ENCODE measurements at places on chromosomes 4 and X.

- DNase-seq = no peak
These were observed 22.8 kb downstream of the VSIG4 start for GRCh38 chrX:66016905-66017658.

DNA sequence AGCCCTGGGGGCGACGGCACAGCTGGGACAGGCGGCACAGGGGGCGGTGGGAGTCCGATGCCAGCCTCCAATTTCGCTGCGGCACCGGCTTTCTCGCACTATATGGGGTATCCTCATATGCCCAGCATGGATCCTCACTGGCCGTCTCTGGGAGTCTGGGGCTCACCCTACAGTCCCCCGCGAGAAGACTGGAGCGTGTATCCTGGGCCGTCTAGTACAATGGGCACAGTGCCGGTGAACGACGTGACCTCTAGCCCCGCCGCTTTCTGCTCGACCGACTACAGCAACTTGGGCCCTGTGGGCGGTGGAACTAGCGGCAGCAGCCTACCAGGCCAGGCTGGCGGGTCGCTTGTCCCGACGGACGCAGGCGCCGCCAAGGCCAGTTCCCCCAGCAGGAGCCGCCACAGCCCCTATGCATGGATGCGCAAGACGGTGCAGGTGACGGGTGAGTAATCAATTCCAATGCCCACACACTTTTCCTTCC lies 500 bp downstream of the CDX4 start:
- DNase-seq = no peak

DNA sequence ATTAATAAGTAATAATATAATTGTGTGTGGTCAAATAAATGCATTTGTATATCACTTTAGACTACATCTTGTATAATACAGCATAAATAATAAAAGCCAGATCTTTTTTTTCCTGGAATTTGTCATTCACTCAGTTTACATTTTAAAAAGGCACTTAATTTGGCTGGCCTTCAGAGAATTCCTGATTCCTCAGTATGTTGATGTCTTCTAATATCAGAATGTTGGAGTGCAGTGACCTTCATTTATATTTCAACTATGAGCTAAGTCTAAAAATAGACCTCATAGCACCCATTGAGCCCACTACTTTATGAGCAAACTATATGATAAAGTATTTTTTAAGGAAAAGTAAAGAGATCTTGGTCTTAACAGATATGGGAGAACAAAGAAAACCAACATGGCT lies 27.8 kb downstream of the ZNF330 start:
- no peak for DNase-seq

DNA sequence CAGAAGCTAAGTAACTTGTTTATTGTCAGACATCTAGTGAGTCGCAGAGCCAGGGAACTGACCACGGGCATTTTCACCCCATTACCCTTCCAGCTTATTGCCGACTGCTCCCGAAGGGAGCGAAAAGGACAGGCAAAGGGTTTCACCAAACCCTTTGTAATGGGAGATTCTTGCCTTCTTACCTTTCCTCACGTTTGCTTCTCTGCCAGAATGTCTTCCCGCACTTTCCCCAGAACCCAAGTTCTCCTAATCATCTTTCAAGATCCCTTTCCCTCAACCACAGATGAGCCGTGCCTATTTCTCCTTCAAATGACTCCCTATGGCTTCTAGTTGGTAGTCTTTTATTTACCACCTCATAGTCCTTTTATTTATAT lies 520 bp upstream of the SRP72 start:
- DNase-seq = no peak

- DNase-seq = no peak
These were observed 242.6 kb downstream of the ANKRD50 start for GRCh38 chr4:124469981-124470380.

DNA sequence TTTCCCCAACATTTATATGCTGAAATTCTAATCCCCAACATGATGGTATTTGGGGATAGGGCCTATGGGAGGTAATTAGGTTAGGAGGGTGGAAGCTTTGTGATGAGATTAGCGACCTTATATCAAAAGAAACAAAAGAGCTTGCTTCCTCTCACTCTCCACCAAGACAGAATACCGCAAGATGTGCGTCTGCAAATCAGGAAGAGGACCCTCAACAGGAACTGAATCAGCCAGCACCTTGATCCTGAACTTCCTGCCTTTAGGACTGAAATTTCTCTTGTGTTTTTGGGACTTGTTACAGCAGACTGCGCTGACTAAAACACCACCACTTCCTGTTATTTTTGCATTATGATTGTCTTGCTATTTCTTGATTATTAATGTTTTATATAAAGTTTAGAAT lies 1889.4 kb downstream of the C4orf33 start:
- no peak for DNase-seq

GRCh38 chrX:149979126-149979644 lies 40.9 kb upstream of the EOLA2 start:
- no peak for DNase-seq

DNA sequence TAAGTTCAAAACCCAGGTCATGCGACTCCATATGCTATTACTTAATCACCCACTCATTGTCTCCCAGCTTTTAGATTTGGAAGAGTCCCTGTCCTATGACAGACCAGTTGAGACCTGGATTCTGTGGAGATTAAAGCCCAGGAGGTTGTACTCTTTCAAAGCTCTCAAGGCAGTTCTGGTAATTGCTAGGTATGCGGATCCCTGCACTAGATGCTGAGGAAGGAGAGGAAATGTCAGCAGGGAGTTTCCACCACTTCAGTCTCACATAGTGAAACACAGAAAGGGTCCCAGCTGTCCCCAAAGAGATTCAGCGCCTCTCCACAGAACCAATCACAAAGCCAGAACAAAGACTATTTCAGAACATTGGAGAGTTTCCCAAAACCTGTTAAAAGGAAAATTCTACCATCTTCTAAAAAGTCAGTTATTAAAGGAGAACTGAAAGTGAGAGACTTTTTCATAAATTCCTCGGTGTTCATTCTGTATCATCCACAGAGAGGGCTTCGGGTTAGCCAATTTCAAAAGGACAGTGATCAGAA lies 53.4 kb downstream of the IRF2 start:
- no peak for DNase-seq

DNA sequence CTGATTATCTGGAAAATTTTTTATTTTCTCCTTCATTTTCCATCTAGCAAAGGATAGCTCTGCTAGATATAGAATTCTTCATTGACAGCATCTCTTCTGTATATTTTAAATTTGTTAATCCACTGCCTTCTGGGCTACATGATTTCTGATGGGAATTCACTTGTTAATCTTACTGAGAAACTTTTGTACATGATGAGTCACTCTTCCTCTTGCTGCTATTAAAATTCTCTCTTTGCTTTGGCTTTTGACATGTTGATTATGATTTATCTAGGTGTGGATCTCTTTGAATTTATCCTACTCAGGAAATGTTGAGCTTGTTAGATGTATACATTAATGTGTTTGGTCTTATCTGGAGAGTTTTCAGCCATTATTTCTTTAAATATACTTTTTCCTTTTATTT lies 27.5 kb downstream of the OR13H1 start:
- no peak for DNase-seq
